Sciatic nerve (tissue), 2 donors: ENCODE measurements at places on chromosomes 16 and 17. TPM values are rescaled to one million over a fixed set of nuclear protein-coding genes. Genes with fewer than 3 reads are reported as not detected.

The RTN4RL1 gene
- total RNA-seq: 5.8 TPM

The EFCAB13 gene
- 24.5 TPM for total RNA-seq

The SP6 gene
- total RNA-seq: 0.62 TPM

The CA7 gene
- not detected for total RNA-seq

The AMFR gene
- total RNA-seq: 152 TPM

The MAF gene
- 168 TPM for total RNA-seq

The METTL2A gene
- 20.4 TPM for total RNA-seq

The GRB7 gene
- 1.6 TPM for total RNA-seq

- DNase-seq: no peak
Measured at GRCh38 chr16:22886927-22887326, 73.0 kb downstream of the HS3ST2 start.

- DNase-seq: peak; percentile 98
Measured at GRCh38 chr16:2459647-2460390, at the start of gene TEDC2. TEDC2 (plus strand) TSS chr16:2460109; CDS start chr16:2460145, 36 bp downstream.

DNA sequence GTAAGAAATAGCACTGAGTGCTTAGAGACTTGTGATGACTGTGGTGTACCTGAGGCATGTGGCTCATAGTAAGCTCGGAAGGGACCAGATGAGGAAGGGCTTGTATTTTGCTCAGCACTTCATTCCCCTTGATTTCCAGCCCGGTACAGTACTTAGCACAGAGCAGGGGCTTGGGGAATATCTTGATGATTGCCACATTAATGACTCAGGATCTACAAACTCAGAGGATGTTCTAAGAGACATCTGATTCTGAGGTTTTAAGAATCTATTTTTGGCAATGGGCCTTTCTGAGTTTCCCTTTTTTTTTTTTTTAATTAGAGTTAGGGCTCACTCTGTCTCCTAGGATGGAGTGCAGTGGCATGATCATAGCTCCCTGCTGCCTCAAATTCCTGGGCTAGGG, 9.1 kb downstream of the ASPHD1 start:
- no peak for DNase-seq

GRCh38 chr16:16861546-16861945, 482.6 kb downstream of the NPIPA7 start:
- peak; percentile 68 for DNase-seq

- DNase-seq: no peak
Measured at GRCh38 chr17:5758651-5759050, 174.3 kb upstream of the NLRP1 start.

- no peak for DNase-seq
Measured at GRCh38 chr17:18961634-18962493, 9.9 kb downstream of the SLC5A10 start.

GRCh38 chr17:17994271-17995069, 21.8 kb downstream of the DRC3 start:
- DNase-seq: no peak

GRCh38 chr16:3501783-3502400, 1.1 kb downstream of the CLUAP1 start:
- peak; percentile 47 for DNase-seq

DNA sequence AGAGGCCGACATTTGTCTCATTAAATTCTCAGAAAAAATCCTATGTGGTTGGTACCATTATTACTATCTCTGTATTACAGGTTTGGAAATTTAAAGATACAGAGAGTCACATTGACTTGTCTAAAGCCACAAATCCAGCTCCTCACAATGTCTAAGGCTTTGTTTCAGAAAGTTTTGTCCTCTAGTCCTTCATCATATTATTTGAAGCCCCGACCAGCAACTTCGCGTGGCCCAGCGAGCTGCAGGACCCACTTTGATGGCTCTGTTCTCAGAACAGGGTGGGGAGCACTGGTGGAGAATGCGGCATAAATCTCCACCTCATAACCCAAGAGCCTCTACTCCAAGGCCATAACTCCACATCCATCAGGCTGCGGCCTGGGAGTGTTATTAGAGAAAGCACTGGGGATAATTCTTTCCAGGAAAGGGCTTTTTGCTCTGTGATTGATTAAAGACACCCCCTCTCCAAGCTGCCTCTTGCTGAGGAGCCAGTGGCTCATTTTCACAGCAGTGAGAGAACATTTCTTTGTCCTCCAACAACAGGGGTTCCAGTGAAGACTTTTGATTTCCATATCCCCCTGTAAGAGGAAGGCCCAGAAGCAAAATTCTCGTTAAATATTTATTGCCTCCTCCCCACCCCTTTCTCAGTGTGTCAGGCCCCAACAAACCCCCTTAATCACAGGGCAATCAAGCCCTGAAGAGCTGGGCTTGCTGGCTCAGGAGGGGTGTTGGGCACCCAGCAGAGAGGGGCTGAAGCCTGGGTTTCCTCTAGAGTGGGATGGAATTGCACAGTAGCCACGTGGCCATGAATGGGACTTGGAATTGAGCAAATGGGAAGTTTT, 113.7 kb upstream of the CDH11 start:
- DNase-seq: no peak

- peak; percentile 44 for DNase-seq
Measured at GRCh38 chr17:79977161-79977631, 58.5 kb downstream of the TBC1D16 start.

DNA sequence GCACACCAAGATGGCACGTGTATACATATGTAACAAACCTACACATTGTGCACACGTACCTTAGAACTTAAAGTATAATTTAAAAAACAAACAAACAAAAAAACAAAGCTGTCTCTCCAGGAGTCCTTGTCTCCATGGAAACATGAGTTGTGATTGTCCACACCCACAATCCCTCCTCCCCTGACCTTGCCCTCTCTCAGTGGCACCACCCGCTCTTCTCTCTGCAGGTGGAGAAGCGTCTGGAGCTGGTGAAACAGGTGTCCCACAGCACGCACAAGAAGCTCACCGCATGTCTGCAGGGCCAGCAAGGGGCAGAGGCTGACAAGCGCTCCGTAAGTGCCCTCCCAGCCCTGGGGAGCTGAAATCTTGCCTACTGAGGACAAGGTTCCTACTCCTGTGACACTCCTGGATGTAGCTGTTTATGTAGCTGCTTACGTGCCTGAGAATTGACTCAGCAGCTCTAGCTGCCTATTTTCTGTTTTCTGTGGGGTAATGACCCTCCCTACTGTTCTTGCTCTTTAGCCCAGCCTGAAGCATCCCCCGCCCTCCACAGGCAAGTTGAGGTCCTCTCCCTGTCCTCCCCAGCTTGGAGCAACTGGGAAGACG, 107.0 kb downstream of the ARHGAP44 start:
- DNase-seq: no peak

DNA sequence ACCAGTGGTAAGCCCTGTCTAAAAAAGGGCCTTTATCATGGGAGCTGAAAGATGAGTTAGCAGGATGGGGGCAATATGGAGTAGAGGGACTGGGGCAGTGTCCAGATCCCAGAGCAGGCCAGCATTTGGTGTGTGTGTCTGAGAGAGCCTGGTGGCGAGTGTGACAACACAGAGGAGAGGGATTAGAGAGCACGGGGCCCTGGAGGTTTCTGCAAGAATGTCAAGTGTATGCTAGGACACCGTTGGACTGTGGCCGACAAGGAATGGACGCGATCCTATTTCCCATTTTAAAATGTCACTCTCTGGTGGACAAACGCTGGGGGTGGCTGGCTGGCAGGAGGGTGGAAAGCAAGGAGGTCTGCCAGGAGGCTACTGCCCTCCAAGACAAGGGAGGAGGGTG, 12.4 kb downstream of the TAC4 start:
- no peak for DNase-seq
